ENCODE measurements at places on chromosomes 6 and 20.
A peak's percentile ranks its signal among the peaks of the same experiment; 100 is the strongest.

DNA sequence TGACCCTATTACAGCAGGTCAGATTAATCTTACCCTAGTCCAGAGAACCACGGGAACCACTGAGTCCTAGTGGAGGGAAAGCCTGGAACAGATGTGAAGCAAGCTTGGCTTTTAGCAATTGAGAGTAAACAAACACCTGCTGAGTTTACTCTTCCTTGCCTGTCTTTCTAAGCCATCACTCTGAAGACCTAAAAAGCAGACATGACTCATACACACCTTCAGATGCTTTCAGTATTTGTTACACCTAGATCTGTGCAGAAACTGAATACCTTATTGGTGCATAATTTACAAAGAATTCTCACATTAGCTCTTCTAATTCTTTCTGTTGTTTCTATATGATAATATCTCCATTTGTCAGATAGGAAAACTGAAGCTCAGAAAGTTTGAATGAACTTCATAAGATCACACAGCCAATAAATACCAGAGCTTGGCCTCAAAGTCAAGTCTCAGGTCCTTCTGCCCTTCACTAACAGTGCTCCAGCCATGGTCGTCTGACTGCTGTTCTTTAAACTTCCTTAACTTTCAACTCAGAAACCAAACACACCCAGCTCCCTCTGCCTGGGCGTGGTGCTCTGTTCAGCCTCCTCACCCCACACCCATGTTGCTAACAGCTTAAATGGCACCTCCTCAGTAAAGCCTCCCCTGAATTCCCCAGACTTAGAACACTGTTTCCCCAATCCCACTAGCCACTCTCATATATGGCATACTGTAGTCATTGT is 8.6 kb upstream of the GABBR1 start:
- DNase-seq = no peak

GRCh38 chr6:37311741-37312473 is 41.9 kb upstream of the RNF8 start:
- DNase-seq = no peak

DNA sequence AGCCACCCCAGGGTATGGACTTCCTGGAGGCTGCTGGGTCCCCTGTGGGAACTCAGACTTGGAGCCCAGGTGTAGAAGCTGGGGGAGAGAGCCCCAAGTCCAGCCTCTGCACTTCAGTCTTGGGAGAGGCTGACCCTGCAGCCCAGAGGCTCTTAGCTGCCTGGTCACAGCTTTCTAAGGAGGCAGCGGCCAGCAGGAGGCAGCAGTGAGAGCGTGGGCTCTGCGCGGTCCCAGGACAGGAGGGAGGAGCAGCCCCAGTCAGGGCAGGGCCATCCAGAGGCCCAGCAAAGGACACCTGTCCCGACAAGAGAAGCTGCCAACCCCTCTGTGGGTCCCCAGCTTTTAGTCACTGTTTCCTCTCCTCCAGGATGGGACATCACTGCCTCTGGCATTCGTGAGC is 9.4 kb downstream of the TREML2 start:
- DNase-seq = peak; percentile 39

DNA sequence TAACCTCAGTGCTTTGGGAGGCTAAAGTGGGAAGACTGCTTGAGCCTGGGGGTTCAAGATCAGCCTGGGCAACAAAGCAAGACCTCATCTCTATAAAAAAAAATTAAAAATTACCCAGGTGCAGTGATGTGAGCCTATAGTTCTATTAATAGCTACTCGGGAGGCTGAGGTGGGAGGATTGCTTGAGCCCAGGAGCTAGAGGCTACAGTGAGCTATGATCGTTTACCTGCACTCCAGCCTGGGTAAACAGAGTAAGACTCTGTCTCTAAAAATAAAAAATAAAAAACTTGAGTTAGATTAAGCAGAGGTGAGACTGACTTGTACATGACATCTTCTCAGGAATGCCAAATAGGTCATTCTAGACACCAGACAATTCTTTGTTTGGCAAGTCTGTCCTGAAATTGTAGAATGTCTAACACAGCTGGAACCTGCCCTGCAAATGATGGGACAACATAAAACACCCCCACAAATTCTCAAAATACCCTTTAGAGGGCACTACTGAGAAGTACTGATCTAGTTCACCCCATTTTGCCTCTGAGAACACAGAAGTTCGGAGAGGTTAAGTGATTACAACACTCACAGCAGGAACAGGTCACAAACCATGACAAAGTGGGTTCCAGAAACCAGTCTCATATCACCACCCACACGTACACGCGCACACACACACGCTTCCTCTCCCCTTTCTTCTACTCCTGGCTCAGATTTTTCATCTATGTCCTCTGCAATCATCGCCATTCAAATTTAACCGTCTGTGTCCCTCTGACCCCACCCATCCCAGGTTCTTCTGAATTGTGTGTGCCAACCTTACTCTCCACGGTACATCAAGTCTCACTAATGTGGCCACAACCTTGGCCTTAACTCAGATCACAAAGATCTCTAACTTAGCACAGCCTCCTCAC is 38.3 kb downstream of the ARHGAP18 start:
- no peak for DNase-seq

DNA sequence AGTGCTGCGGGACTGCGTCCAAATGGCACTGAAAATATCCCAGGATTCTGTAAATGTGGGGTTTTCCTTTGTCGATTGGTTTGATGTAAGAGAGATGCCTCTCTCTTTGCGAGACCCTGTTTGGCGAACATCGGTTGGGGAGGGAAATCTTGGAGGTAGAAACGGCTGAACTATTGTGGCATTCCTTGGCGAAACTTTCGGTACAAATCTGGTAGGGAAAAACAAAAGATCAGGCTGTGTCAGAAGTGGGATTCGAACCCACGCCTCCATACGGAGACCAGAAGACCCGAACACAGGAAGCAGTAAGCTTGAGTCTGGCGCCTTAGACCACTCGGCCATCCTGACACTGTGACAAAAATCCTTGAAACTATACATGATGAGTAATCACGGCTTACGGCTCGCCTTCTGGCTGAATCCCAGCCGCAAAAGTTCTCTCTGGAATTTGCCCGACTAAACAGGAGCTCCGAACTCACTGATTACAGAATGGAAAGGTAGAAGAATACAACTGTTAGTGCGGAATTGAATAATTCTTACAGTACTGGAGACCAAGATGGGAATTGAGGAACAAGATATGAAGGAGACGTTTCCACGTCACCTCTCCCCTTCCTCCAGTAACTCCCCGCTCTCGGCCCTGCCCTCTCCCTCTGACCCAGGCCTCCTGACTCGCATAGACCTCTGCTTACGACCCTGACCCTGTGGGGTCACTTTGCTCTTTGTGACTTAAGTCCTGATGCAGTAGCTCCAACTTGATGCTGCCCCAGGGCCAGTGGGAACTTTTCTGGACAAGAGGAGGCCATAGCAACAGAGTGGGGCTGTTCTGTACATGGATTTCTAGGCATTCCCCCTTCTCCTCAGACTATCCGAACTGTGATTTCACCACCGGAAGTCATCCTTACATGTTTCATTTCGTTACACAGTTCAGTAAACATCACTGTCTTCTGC is 132.8 kb upstream of the ZNF184 start:
- no peak for DNase-seq

DNA sequence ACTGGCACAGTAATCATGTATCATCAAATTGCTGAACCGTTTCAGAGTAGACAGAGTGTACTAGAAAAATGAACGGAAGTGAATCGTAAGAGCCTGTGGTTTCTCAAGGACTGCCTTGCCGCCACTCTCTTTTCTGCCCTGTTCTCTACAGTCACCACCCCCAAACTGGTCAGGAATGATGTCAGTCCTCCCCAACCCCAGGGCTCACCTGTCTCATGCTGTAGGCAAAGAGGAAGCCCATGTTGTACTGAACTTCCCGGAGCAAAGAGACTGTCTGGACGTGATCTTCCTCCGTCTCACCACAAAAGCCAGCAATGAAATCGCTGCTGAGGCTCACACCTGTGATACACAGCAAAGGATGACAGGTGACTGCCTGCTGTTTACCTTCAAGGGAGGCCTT is 31.0 kb downstream of the CDK5RAP1 start:
- DNase-seq = no peak

DNA sequence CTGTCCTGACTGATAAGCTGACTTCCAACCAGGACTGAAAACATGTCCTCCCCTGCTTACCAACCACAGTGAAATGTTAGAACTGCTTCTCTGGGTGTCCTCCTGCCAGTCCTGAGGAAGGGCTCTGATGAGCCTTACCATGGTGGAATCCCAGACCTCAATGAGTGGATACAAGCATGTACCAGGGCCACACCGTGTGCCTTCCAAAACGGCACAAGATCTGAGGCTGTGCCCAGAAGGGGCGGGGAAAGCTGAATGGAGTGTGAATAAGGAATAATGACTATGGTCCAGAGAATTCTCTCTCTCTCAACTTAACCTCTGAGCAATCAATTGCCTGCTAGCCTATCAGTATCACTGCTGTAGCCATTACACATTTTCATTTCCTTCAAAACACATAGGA is 51.7 kb downstream of the PDE10A start:
- DNase-seq = no peak

DNA sequence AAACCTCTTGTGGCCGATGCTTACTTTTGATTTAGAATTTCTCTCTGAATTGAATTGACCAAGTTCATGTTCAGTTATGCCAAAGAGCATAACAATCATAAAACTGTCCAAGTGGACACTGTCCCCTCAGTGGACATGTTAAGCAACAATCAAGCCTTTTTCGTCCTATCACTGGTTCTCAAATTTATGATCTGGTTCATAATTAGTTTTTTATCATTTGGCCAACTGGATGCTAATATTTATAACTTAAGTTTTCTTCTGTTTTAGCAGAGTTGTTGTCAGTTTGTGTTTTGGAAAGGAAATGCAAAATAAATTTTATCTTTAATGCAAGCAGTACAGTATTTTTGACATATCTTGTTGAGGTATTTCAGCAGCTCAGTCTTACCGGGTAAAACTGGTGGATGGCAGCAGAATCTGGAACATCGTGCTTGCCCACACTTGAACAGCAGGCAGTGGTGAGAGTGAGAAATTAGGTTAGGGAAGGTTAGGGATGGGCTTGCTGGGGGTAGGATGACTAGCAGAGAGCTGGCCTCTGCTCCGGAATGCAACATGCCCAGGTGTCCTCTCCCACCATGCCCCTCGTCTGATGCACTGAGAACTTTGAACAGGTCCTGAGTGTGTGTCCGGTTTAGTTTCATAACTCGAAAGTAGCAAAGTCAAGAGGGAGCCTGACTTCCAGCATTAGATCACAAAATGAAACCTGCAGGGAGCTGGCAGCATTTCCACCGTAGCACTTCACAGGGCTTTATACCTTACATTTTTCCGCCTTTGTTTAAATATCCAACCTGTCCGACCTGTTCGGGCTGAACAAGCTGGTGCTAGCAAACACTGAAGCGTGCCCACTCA is 93.1 kb downstream of the RREB1 start:
- DNase-seq = no peak

GRCh38 chr20:37305839-37306238 is 16.4 kb downstream of the MANBAL start:
- DNase-seq = no peak

DNA sequence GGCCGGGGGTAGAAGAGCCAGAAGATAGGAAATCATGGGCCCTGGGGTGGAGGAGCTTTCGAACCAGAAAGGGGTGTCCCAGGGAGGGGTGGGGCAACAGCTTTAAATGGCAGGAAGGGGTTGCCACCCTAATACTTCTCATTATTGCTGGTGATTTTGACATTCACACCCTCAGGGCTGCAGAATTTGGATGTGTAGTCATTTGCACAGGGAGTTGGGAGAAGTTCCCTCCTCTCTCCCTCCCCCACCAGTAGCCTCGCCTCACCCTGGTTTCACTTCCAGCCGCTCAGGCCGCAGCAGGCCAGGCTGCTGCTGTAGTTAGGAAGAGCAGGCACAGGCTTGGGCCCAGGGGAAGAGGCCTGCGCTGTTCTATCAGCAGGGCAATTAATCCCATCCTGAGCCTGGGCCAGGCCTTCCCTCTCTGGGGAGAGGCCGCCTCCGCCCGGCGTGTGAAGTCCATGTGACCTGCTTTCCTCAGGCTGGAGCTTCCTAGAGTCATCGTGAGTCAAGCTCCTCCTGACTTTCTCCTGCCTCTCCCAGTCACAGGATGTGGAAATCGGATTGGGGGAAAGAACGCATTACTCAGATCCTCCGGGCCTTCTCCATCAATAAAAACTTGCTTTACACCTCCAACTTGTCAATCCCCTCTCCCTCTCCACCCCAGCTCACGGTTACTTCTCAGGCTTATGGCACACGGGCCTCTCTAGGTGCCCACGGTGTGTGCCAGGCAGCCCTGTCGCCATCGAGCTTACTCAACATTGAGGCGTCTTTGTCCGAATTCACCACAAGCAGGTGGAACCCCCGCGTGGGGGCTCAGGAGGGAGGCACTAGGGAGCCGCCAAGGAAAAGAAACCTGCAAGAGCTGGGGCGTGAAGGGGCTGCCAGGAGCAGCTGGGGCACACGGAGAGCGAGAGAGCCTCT is 7.8 kb downstream of the ADTRP start:
- DNase-seq = no peak

DNA sequence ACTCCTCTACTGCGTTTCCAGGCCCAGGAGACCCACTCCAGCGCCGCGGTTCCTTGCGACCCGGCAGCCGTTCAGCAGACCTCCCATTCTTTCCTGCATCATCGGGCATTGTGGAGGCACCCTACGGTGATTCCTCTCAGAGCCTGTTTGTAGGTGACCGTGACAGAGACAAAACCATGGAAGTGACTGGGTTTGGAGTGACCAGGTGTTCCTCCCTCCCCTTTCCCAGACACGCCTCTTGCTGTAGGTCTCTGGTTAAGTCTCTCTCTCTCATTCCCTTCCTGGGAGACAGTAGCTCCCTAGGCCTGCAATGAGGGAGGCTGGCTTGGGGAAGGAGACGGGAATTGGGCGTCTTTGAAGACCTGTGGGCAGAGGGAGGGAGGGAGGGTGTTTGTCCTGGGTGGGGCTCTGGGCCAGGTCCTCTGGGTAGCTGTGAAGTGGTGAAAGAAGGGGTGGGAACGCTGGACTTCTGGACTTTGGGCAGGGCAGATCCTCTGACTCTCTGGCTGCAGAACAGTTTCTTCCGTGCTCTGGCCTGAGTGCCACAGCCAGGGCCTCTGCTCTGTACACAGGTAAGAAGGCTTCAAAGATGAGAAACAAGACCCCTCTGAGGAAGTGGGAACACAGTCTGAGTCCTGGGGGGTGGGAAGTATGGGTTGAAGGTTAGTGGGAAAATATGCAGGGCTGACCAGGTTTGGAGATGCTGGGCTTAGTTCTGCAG is 763 bp downstream of the KLC4 start:
- peak; percentile 80 for DNase-seq

GRCh38 chr6:164419099-164419498 is 890.3 kb downstream of the C6orf118 start:
- DNase-seq = no peak

GRCh38 chr6:157184202-157185015 is 138.9 kb downstream of the TMEM242 start:
- peak; percentile 92 for DNase-seq

- DNase-seq = no peak
Observed at GRCh38 chr6:149157126-149157525, 160.4 kb upstream of the TAB2 start.

DNA sequence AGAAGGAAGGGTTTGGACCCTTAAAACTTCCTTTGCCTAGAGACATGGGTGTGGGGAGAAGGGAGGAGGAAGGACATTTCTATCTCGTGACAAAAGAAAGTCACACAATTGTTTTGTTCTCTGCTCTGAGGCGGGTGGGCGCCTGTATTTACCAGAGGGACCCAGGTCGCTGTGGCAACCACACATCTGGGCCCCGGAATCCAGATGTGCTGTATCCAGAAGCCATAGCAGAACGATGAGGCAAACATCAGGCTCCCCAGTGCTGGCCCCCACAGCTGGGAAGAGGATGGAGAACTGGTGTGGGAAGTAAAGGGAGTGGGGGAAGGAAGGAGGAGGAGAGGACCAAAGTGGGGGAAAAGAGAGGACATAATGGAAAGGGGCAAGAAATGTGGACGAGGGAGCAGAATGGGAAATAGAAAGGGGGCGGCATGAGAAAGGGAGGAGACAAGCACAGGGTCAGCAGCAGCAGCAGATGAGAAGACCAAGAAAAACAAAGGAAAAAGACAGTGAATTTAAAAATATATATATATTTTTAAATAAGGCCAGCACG is 3.4 kb upstream of the TNXB start:
- DNase-seq = no peak

Measured in HuH-7 (cell line).